ENCODE measurements at places on chromosomes 11 and 22.

DNA sequence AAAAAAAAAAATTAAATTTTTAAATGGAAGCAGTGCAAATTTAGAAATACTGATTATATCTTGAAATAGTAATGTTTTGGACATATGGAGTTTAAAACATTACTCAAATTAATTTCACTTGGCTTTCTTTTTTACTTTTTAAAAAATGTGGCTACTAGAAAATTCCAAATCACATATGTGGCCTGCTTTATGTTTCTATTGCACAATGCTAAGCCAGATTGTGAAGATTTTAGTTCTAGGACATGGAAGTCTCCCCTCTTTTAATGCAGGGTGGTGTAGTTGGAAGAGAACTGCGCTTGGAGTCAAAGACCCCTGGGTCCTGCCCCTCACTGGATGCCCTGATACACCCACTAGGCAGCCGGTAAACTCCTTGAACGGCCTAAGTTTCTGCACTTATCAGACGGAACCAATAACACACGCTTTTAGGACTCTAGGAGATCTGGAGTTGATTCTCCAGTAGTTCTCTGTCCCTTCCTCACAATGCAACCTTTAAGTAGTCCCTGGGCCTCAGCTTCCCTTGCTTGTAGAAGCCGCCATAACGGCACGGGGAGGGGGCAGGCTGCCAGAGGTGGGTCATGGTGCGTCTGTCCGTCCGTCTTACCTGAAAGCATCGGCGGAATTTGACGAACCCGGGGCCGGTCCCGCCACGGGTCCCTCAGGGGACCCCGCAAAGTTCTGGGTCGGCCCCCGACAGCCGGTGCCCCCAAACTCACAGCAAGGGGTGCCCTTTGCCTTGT is 505 bp downstream of the FAM227A start:
- DNase-seq, result no peak

DNA sequence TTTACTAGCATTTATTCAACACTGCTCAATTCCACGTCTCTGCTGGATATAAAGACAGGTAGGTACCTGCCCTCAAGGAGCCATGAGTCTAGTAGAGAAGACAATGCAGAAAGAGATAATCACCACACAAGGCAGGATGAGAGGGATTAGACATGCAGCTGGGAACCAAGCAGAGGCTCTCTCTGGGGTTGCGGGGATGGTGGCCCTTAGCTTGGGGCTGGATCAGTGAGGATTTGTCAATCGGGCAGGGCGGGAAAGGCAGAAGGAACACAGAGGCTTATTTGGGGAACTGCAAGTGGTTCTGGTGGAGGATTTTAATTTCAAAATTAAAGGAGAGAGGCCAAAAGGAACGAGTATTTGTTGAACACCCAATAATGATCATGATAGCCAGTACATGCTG is 8.5 kb upstream of the DMC1 start:
- no peak for DNase-seq

DNA sequence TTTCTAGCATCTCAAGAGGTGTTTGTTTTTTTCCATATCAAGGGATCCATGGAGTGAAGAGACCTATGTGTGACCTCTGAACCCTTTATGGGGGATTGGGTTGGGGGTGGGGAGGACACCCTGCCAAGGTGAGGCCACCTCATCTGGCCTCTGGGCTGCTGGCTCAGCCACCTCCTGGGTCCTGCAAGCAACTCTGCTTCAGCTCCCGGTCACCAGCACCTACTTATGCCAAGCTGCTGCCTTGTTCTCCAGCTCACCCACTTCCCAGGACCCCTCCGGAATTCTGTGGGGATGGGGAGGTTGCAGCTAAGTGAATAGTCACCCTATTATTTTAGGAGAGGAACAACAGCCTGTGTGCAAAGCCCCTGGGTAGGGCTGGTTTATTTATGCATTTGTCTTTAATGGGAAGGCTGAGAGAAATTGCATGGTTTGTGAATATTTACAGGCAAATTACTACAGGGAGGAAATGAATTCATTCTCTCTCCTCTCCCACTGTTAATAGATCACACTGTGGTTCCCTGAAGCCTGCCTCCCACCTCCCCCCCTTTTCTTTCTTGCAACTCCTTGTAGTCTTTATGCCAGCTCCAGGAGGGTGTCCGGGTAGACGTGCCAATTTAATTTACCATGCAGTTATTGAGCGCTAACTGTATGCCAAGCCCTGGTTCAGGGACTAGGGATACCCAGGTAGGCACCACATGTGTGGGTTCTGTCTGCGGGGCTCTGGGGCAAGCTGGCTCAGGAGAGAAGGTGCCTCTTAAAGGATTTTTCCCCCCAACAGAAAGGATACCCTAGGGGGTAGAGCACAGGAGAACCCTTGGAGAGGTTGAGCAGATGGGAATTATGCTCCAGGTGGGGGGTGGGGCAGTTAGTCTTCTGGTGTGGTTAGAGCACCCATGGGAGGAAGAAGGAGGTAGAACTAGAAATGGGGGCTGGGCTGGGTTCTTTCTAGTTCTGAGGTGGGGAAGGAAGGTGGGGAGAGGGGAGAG is 50.7 kb downstream of the TSPAN18 start:
- DNase-seq, result no peak

DNA sequence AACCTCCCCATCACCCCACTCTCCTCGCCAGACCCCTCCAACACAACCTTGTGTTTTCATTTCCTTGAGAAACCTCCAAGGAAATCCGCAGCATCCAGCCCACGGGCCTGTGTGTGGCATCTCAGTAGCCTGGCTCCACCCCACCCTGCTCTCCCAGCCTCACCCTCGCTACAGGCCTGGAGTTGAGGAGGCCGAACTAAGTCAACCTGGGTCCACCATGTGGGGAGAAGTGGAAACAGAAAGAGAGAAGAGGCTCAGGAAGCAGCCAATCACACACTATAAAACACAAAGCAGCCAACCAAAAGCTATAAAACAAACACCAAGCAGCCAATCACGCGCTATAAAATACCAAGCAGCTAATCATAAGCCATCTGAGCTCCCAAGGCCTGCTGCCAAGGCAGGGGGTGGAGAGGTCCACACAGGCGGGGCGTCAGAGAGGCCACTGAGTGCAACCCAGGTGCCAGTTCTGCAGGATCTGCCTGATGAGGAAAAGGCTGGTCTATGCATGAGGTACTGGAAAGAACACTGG is 72.0 kb downstream of the MICAL3 start:
- DNase-seq, result no peak

DNA sequence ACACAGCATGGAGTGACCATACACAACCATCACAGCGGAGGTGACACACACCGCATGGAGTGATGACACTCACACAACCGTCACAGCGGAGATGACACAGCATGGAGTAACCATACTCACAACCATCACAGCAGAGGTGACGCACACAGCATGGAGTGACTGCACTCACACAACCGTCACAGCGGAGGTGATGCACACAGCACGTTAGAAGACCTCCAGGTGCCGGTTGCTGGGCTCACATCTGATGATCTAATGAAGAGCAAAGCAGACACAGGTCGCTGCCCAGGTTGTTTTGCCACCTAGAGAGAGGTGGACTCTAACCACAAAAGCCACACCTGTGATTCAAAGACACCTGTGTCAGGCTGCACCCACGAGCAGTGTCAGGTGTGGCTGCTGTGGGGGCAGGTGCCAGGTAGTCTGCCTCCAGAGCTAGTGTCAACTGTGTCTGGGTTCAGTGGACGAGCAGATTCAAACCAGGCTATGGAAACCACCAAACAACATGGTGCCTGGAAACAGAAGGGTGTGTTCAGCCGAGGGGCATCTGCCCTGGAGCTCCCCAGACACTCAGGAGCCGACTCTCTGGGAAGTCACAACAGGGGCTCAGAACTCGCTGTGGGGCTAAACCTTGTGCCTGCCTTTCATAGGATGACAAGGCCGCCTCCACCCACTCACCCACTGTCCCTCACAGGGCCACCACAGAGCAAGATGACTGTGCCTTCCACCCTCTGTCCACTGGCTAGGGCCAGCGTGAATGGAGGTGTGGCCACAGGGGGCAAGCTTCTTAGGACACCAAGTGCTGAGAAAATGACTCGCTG is 608.2 kb downstream of the TBC1D22A start:
- no peak for DNase-seq

GRCh38 chr11:60831501-60832079 is 10.3 kb upstream of the CCDC86 start:
- DNase-seq, result no peak

- no peak for DNase-seq
Measured at GRCh38 chr22:47165338-47166032, 403.0 kb downstream of the TBC1D22A start.

- DNase-seq, result no peak
Measured at GRCh38 chr11:86571273-86571948, 101.0 kb downstream of the ME3 start.

- no peak for DNase-seq
Measured at GRCh38 chr11:88402784-88403183, 65.2 kb upstream of the CTSC start.

- DNase-seq, result no peak
Measured at GRCh38 chr11:35031867-35032266, 107.1 kb upstream of the CD44 start.

DNA sequence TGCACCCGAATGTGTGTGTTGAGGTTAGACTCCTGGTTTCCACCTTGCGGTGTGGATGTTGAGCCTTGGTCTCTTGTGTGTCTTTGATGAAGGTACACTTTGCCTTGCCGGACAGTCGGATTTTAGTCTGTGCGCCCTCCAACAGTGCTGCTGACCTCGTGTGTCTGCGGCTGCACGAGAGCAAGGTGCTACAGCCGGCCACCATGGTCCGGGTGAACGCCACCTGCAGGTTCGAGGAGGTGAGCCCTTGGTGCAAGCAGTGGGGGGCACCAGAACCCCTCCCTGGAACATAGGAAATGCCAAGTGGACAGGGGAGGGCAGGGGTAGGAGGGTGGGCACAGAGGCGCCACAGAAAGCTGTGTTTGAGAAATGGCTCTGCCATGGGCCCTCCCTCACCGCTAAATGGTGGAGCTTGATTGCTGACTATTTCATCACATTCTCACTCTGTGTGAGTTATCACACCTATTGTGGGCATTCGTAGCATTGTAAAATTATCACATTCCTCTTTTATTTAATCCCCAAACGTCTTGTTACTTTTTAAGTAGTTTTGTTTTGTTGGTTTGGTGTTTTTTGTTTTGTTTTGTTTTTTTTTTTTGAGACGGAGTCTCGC is 26.4 kb upstream of the PANX2 start:
- DNase-seq, result no peak

- DNase-seq, result peak; percentile 17
Measured at GRCh38 chr22:18078329-18079041, 695 bp downstream of the PEX26 start.

- DNase-seq, result no peak
Measured at GRCh38 chr11:77036398-77036797, 2.2 kb downstream of the B3GNT6 start.

GRCh38 chr11:129943036-129943435 is 47.7 kb upstream of the NFRKB start:
- DNase-seq, result no peak

All from T-helper 9 cell (primary cell).